CD4-positive, alpha-beta T cell treated with Interleukin-15 for 4 hours (primary cell): ENCODE measurements at places on chromosomes 5 and 9.

DNA sequence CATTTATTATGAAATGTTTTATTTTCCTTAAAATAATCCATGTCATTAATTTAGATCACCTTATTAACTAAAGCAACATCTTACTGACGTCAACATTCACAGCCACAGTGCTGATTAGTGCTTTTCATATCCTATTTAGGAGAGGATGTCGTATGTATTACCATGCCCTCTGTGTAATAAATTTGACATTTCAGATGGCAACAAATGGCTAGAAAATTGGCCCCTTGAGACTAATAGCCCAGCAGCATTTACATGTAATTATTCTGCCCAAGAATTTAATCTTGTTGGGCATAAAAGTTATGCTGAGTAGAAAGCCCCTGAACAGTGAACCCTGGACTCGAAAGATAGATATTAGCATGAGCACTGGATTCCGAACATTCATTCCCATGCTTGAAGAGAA is 391.2 kb downstream of the PRELID2 start:
- DNase-seq = no peak

DNA sequence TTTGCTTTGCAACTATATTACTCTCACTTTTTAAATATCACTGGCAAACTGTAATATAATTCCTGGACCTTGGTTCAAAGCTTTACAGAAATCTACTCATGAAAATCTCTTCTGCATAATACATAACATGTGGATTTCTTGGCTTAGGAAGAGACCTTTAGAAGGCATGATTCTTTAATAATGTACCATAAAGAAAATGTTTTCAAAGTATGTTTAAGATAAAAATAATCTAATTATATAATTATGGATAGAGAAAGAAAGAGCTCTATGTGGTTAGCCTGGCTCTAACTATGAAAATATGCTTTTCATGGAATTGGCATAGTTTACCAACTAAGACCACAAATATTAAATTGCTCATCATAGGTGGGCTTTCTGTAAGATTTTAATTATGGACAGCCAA is 817.8 kb downstream of the TLE1 start:
- no peak for DNase-seq

- peak; percentile 19 for DNase-seq
These were observed 26.6 kb downstream of the HABP4 start for GRCh38 chr9:96476591-96476990.

DNA sequence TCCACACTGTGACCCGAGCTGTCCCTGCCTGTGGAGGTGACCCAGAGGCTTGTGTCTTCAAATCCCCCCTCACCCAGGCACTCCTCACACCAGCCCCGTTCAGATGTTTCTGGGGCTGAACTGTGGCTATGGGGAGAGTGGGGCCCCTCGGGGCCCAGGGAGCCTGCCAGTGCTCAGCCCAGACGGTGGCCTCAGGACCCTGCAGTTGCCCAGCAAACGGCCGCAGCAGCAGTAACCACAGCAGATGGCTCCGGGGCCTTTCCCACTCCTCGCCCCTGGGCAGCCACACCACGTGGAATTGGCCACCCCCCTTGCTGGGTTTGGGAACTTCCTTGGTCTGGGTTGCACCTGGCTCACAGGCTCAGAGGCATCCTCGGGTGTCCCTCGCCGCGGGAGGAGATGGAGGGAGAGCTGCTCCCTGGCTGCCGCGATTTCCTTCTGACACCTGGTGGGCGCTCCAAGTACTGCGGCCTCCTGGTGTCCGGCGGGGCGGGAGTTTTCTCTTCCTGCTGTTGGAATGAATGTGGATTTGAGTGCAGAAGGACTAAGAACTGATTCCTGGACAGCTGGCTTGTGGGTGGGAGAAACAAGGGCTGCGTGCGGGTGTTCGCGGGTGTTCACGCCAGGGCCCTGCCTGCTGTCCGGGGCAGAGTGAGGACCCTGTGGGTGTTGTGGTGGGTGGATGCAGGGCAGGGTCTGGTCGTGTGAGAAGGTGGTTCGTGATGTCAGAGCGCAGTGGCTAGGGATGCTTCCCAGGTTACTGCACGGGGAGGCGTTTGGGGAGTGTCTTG is 97.5 kb downstream of the COL5A1 start:
- peak; percentile 4 for DNase-seq

GRCh38 chr5:37859805-37860204 is 20.0 kb upstream of the GDNF start:
- no peak for DNase-seq

GRCh38 chr5:168869615-168870227 is 290.6 kb upstream of the PANK3 start:
- no peak for DNase-seq

DNA sequence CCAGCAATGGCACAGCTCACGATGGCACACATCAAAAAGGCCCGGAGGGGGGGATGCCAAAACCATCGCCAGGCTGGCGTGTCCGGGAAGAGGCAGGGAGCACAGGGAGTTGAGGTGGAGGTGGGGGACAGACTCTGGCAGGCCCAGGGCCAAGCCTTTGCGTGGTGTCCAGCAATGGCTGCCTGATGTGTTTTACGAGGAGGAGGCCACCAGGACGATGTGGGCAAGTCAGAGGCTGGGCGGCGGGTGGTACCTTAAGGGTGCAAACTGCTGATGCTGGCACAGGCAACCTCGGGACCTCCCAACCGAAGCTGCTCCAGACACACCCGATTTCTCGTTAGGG is 4.7 kb downstream of the VAV2 start:
- DNase-seq = no peak

DNA sequence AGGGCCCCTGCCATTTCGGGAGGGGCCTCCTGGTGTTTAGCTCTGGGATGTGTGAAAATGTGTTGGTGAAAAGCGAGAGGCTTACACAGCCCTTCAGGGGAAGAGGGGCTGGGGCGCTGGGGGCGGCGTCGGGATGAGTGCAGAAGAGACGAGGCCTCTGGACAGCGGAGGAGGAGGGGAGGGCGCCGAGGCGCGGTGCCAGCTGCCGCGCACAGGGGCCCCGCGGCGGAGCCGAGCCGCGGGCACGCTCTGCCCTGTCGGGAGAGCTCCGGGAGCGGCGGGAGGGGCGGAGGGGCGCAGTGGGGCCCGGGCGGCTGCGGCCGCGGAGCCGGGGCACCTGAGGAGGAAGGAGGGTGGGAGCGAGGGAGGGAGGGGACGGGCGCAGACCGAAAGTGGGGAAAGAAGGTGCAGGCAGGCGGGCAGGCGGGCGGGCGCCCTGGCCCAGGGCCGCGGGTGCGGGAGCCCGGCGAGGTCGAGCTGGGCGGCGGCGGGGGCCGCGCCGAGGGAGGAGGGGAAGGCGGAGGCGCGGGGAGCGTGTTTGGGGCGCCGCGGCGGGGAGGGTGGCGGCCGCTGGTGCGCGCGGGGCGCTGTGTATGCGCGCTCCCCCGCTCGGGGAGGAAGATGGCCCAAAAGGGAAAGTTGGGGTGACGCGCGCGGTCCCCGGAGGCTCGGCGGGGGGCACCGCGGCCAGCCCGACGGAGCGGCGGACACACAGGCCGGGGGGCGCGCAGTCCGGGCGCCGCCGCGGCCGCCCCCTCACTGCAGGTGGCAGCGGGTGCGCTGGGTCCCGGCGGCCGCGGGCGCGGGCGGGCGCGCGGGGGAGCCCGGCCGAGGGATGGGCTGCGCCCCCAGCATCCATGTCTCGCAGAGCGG is at the start of gene PDE8B:
Gene PDE8B (plus strand): TSS at position 590 of the 873 bp plus-strand sequence. CDS start 246 bp downstream, at position 836.
- DNase-seq = no peak

GRCh38 chr5:162565-163337 is 28.5 kb upstream of the LRRC14B start:
- DNase-seq = no peak

DNA sequence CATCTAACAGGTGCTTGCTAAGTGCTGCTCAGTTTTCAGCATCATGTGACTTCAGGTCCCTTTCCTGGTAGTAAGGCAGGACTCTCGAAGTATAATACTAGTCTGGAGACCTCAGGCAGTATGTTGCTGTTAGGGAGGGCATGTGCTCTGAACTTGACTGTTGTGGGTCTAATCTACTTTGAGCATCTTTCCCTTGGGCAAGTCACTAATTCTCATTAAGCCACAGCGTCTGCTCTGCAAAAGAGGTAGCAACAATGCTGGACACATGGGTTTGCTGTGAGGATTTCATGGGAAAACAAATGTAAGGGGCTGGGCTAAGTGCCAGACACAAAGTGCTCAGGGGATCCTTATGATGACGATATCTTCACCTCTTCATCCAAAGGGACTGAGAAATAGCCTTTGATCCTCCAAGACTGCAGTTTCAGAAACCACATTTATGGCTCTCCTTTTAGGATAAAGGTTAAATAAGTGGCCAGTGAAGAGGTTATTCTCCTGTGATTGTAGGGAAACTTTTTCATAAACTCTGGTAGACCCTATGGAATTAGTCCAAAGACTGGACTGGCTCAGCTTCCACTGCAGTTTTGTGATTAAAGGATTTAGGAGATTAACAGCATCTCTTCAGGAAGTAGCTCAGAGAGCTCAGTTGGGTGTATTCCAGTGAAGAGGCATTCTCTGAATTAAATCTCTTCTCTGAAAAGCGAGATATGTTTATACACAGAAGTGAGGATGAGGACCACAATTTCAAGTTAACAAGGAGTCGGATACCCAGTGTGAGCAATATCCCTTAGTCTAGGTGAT is 216.6 kb downstream of the SGCD start:
- no peak for DNase-seq

DNA sequence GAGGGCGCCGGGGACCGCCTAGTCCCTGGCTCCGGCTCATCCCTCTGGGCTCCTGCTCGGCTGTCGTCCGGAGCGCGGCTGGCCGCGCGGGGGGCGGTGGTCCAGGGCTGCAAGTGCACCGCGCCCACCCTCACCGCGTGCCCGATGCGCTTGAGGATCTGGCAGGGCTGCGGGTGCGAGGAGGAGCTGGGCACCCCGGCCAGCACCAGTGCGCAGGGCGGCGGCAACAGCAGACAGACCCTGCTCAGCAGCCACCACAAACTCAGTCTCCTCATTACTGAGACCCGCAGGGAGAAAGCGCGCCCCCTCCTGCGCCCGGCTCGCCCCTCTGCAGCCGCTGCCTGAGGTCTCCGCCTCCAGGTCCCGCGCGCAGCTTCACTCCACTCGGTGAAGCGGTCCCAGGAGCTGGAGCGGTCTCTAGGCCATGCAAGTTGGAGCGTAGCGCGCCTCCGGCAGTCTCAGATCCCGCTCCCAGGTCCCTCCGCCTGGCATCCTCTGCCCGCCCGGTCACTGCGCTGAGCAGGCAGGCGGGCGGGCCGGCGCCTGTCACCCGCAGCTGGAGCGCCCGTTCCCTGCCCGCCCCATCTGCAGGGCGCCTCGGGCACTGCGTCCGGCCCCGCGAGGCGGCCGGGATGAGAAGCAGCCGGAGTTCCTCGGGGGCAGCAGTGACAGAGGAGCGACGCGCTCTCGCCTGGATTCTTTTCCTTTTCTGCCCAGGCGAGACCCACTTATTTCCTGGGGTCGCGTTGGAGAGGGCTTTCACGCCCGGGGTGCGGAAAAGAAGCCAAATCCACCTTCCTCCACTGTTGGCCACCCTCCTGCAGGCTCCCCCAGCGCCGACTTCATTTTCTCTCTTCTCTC is 512 bp downstream of the GRIN3A start:
- no peak for DNase-seq

DNA sequence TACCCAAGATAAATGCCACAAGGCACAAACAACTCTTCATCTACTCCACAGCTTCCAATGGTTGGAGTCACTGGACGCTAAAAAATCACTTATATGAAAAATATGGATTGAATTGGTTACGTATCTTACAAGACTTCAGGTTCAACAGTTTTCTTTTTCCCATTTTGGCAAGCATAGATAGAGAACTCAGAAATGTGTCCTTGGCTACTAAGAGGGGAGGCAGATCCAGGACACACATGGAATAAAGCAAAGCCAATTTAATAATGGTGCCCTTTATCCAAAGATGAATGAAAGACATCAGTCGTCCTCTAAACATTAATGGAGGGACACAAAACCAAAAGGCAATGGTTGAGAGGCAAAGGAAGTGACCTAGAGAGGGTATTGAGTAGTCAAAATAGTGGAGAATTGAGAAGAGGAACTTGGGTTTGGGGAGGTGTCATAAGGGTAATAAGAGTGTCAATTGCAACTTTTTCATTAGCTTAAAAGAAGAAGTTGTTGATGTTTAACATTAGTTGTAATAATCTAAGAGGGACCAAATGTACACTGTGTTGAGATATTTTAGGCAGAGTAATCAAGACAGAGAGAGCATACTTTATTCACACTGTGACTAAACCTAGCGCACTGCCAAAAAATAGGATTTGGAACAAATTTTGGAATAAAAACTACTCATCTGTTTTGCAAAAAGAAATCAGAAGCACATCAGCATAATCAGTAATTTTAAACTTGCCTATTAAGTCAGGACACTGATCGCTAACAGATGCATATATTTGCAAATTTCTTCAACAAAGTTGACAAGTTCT is 308.2 kb downstream of the ARL15 start:
- no peak for DNase-seq

- DNase-seq = no peak
These were observed 635.9 kb downstream of the CDH18 start for GRCh38 chr5:19352120-19352519.

GRCh38 chr9:112631313-112632070 is 86.4 kb downstream of the INIP start:
- no peak for DNase-seq

DNA sequence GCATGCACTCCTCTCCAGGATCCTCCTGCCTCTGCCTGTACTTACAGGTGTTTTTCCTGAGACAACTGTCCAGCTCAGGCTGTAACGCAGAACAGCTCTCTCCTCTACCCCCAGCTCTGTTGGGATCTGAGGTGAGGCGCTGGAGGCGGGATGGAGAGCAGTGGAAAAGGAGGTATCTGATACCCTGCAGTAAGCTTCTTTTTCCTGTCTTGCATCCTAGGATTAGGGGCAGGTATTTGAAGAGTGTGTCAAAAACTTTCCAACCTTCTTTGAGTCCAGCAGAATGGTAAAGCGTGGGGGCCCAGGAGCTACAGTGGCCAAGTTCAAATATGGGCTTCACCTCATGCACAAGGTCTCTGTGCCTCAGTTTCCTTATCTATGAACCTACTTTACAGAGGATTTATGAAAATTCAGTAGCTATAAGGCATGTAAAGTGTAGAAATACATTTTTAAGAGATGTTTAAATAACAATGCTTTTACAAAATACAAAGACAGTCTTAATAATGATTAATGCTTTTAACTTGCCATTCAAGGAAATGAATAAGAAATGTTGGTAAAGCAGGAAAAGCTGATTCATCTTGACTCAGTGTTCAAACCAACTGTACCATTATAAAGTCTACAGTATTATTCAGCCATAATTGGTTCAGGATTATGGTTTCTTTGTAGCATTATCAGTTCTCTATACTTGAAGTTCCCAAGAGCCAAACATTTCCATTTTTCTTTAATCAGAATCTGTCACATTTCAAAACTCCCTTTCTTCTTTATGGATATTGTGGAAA is 26.1 kb downstream of the MAP1B start:
- no peak for DNase-seq

- DNase-seq = no peak
These were observed 106.1 kb upstream of the PRRC1 start for GRCh38 chr5:127411381-127411780.

- no peak for DNase-seq
These were observed 127.9 kb upstream of the PTGER4 start for GRCh38 chr5:40551496-40552491.

GRCh38 chr5:82031220-82032119 is 59.6 kb downstream of the ATG10 start:
- DNase-seq = no peak

DNA sequence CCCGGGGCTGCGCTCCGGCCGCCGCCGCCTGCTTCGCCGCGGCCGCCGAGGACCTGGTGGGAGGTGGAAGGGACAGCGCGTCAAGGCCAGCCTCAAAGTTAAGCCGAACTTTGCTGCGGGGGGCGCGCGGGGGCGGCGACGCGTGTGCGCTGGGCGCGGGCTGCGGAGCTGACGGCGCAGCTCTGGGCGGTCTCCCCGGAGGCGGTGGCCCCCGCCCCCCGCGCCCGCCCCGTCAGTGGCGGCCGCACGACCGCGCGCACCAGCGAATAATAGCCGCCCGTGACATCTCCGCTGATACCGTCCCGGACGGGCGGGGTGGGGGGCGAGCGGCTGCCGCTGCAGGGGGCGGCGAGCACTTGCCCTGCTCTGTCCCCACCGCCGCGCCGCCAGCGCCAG is 579 bp upstream of the FAM78A start:
- no peak for DNase-seq
